ENCODE measurements at places on chromosomes 11 and 22.

GRCh38 chr11:62842171-62842741 is 2.9 kb upstream of the WDR74 start:
- peak; percentile 71 for DNase-seq
- peaks cover 8% of the 10 kb centered on the region for H3K36me3 ChIP-seq
- peaks cover 38% of the 10 kb centered on the region for H3K4me1 ChIP-seq
- peak overlapping the region; percentile 94 for H3K27ac ChIP-seq

GRCh38 chr22:37289156-37289735 is 6.9 kb downstream of the CYTH4 start:
- no peaks in the 10 kb centered on the region for H3K27me3 ChIP-seq
- H3K36me3 ChIP-seq, result no peaks in the 10 kb centered on the region
- no peak overlapping the region for H3K4me3 ChIP-seq
- DNase-seq, result no peak
- H3K4me1 ChIP-seq, result peaks cover 9% of the 10 kb centered on the region

DNA sequence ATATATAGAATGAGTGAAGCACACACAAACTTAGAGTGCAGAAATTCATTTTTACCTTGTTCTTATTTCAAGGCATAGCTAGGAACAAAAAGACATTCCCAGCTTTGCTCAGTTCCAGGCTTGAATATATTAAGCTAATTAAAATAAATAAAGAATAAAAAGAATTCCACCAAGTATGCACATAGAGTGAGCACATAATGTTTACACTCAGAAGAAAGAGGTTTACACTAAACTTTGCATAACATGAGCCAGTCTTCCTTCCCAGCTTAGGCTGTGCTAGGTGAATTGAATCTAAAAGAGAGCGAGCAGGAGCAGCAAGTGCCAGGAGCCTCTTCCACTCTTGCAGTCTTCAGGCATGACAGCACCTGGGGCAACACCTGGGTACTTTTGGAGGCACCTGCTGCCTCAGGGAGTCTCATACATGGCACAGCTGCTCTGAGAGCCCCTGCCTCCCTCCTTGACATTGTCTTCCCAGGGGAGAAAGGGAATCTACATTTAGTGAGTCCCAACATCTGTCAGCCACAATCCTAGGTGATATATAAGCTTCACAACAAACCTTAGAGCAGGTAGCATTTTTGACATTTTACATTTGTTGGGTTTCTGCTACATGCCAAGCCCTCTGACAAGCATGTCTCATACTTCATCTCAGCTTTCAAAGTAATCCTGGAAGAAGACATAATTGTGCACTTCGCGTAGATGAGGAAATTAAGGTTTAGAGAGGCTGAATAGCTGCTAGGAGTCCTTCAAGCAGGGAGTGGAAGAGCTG is 732.7 kb upstream of the TENM4 start:
- no peaks in the 10 kb centered on the region for H3K27me3 ChIP-seq
- H3K4me1 ChIP-seq, result no peaks in the 10 kb centered on the region
- no peak for DNase-seq
- no peak overlapping the region for H3K27ac ChIP-seq

DNA sequence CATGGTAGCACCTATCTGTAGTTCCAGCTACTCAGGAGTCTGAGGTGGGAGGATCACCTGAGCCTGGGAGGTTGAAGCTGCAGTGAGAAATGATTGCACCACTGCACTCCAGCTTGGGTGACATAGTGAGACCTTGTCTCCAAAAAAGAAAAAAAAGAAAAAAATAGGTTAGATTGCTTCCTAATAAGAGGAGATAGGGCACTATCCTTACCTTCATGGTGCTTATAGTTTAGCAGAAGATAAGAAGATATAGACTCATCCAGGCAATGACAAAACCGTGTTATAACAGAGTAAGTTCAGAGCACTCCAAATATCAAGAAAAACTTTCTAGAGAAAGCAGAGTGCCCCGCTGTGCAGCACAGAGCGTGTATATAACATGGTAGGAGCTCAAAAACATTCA is 42.1 kb downstream of the RRP8 start:
- no peaks in the 10 kb centered on the region for H3K27me3 ChIP-seq
- no peak for DNase-seq
- no peaks in the 10 kb centered on the region for H3K36me3 ChIP-seq
- H3K4me3 ChIP-seq, result no peak overlapping the region
- H3K4me1 ChIP-seq, result no peaks in the 10 kb centered on the region

- H3K36me3 ChIP-seq, result peaks cover 83% of the 10 kb centered on the region
- no peaks in the 10 kb centered on the region for H3K27me3 ChIP-seq
- no peak overlapping the region for H3K4me3 ChIP-seq
Observed at GRCh38 chr22:31618057-31618456, 44.0 kb downstream of the PISD start.

GRCh38 chr22:34866495-34867131 is 199.3 kb upstream of the ISX start:
- no peak overlapping the region for H3K27ac ChIP-seq
- H3K4me3 ChIP-seq, result no peak overlapping the region
- no peaks in the 10 kb centered on the region for H3K27me3 ChIP-seq
- no peak for DNase-seq
- no peaks in the 10 kb centered on the region for H3K4me1 ChIP-seq
- no peaks in the 10 kb centered on the region for H3K36me3 ChIP-seq

DNA sequence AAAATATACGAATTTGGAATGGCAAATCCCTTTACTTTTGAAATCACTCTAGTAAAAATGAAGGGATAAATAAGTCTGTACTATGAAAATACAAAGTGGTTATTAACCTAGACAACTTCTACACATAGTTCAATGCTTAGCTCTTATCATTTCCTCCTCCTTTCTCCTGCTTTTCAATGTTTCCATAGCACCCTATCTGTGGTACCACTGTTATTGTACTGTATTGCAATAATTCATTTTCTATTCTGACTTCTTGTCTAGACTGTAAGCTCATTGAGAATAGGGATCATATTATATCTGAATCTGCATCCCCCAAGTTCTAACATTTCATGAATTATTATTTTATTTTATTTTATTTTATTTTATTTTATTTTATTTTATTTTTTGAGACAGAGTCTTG is 251.4 kb downstream of the TTC28 start:
- H3K36me3 ChIP-seq, result no peaks in the 10 kb centered on the region
- H3K27me3 ChIP-seq, result no peaks in the 10 kb centered on the region
- H3K27ac ChIP-seq, result no peak overlapping the region

GRCh38 chr11:118054712-118055640 is 21.9 kb upstream of the TMPRSS4 start:
- peaks cover 15% of the 10 kb centered on the region for H3K4me1 ChIP-seq
- no peak for DNase-seq
- H3K36me3 ChIP-seq, result no peaks in the 10 kb centered on the region
- H3K27me3 ChIP-seq, result no peaks in the 10 kb centered on the region
- H3K27ac ChIP-seq, result no peak overlapping the region
- H3K4me3 ChIP-seq, result no peak overlapping the region

DNA sequence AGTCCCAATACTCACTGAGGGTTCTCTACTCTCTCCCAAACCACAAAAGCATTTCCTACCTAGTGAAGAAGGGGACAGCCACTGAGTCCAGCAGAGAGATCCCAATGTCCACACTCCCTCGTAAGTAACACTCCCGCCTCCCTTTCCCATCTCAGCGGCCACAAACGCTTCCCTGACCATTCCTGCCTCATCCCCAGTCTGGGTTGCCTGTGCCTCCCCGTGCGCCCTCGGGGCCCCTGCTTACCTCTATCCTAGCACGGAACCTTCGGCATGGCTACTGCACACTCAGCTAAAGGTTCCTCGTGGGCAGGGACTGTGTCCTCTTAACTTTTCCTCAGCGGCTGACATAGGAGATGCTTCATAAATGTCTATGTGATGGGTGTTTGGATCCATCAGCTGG is 1.5 kb downstream of the UPK2 start:
- H3K27me3 ChIP-seq, result no peaks in the 10 kb centered on the region
- H3K4me3 ChIP-seq, result no peak overlapping the region
- no peak for DNase-seq

- no peaks in the 10 kb centered on the region for H3K36me3 ChIP-seq
- no peak overlapping the region for H3K27ac ChIP-seq
- no peak for DNase-seq
- H3K4me3 ChIP-seq, result no peak overlapping the region
- H3K4me1 ChIP-seq, result no peaks in the 10 kb centered on the region
Observed at GRCh38 chr11:34194576-34195335, 89.3 kb downstream of the NAT10 start.

DNA sequence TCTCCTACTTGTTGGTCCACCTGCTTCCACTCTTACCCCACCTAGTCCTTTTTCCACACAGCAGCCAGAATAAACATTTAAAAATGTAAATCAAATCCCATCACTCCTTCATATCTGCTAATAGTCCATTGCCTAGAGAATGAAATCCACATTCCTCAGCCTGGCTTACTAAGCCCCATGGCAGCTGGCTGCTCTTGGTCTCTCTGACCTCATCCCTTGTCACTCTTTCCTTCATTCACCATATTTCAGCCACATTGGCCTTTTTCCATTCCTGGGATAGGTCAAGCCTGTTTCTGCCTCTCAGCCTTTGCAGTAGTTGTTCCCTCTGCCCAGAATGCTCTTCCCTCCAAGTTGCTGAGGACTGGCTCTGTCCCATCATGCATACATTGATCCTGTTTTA is 512.8 kb downstream of the INSC start:
- no peaks in the 10 kb centered on the region for H3K4me1 ChIP-seq
- no peak overlapping the region for H3K27ac ChIP-seq
- H3K27me3 ChIP-seq, result peaks cover 32% of the 10 kb centered on the region
- no peak overlapping the region for H3K4me3 ChIP-seq
- no peak for DNase-seq
- no peaks in the 10 kb centered on the region for H3K36me3 ChIP-seq

DNA sequence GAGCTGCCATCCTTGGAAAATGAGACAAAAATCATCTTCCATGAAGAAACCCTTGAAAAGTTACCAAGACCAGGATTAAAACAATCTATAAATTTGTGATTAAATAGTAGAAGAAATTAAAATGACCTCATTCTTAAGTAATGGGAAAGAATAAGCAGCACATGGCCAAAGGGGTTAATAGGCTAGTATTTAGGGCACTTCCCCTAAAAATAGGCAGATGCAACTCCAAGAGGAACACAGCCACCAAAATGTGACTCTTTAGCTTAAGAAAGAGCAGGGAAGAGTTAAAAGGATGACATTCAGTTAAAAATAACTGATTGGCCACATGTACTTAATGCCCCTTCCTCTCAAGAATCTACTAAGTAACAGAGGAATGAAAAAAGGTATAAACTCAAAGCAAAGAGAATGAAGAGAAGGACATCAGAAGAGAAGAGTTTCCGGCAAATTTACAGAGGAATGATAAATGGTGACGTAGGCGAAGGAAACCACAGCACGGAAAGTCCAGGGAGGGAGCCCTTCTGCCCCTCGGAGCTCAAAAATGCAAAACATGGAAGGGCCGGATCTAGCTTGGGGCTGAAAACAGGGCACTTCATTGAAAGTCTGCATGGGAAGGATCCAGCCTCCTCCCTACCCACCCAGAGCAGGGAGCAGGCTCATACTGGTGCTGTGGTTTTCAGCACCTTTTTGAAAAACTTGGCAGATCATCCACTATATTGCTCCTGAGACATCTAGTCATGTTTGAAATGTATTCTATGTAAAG is 17.8 kb downstream of the SCUBE2 start:
- H3K27ac ChIP-seq, result no peak overlapping the region
- DNase-seq, result no peak
- no peak overlapping the region for H3K4me3 ChIP-seq
- H3K27me3 ChIP-seq, result peaks cover 27% of the 10 kb centered on the region

DNA sequence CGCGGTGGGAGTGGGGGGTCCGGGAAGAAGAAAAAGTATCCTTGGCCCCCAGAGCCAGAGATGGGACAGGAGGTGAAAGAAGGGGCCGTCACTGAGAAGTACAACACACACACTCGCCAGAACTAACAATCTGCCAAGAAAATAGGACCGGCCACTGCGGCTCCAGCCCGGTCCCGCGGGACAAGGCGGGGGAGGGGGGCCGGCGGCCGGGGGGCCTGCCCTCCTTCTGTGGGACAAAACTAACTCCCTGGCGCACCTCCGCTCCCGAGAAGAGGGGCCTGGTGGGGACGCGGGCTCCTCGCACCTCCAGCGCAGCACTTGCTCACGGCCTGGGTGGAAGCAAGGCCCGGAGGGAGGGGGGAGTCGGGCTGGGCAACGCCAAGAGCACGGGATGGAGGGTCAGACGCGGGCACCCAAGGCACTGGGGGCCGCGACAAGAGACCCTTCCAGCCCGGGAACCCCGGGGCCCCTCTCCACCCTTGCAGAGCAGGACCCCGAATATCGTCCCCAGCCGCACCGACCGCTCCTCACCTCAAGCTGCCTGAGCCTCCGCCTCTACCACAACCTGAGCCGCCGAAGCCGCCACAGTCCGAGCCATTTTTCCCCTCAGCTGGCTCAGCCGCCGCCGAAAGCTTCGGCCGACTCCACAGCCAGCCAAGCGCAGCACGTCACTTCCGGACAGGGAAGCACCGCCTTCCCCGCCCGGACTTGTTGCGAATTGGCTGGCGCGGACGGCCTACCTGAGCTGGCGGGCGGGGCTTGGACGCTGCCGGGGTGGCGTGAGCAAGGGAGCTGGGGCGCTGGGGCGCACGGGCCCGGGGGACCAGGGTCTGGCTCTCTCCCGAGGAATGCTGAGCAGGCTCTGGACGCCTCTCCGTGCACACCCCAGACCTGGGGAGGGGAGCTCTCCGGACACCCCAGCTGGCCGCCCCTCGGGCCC is at the start of gene PIK3C2A:
Gene PIK3C2A (minus strand): TSS at position 670 of the 940 bp plus-strand sequence. CDS start 38,245 bp downstream, outside the sequence.
- H3K4me3 ChIP-seq, result peak within 1 kb of the TSS; percentile 75
- peak; percentile 89 for DNase-seq
- H3K36me3 ChIP-seq, result no peaks in the 10 kb centered on the region
- peaks cover 33% of the 10 kb centered on the region for H3K4me1 ChIP-seq

- no peaks in the 10 kb centered on the region for H3K27me3 ChIP-seq
- no peaks in the 10 kb centered on the region for H3K36me3 ChIP-seq
- H3K27ac ChIP-seq, result no peak overlapping the region
- no peak for DNase-seq
Observed at GRCh38 chr11:25200925-25201324, 704.1 kb downstream of the LUZP2 start.

GRCh38 chr22:20852076-20852475 is 6.5 kb downstream of the PI4KA start:
- no peak overlapping the region for H3K4me3 ChIP-seq
- no peak overlapping the region for H3K27ac ChIP-seq
- peaks cover 7% of the 10 kb centered on the region for H3K4me1 ChIP-seq

- H3K4me1 ChIP-seq, result no peaks in the 10 kb centered on the region
- no peaks in the 10 kb centered on the region for H3K36me3 ChIP-seq
- DNase-seq, result no peak
Observed at GRCh38 chr11:120389693-120390584, 53.7 kb downstream of the ARHGEF12 start.

GRCh38 chr11:115982666-115983065 is 478.5 kb upstream of the CADM1 start:
- DNase-seq, result no peak
- H3K4me1 ChIP-seq, result no peaks in the 10 kb centered on the region
- H3K36me3 ChIP-seq, result no peaks in the 10 kb centered on the region
- H3K27me3 ChIP-seq, result peaks cover 4% of the 10 kb centered on the region

- no peak for DNase-seq
- no peak overlapping the region for H3K4me3 ChIP-seq
- H3K36me3 ChIP-seq, result peaks cover 12% of the 10 kb centered on the region
- no peaks in the 10 kb centered on the region for H3K27me3 ChIP-seq
Observed at GRCh38 chr11:34445956-34446355, 7.2 kb downstream of the CAT start.

DNA sequence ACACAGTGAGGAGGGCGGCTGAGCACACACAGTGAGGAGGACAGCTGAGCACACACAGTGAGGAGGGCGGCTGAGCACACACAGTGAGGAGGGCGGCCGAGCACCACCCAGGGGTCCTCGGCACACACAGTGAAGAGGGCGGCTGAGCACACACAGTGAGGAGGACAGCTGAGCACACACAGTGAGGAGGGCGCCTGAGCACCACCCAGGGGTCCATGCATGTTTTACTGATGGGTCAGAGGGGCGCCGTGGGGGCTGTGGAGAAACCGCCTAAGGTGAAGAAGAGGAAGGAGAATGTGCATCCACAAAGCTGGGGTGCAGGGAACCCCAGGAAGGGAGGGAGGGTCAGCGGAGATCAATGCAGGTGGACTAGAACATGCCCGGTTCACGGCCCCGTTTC is 461.8 kb downstream of the BRD1 start:
- no peaks in the 10 kb centered on the region for H3K36me3 ChIP-seq
- H3K27me3 ChIP-seq, result no peaks in the 10 kb centered on the region
- no peaks in the 10 kb centered on the region for H3K4me1 ChIP-seq
- H3K27ac ChIP-seq, result no peak overlapping the region

Data from DND-41 (cell line).